ENCODE measurements at places on chromosomes 4 and X.

GRCh38 chr4:54320826-54321685 lies 92.0 kb downstream of the PDGFRA start:
- no peak for DNase-seq

DNA sequence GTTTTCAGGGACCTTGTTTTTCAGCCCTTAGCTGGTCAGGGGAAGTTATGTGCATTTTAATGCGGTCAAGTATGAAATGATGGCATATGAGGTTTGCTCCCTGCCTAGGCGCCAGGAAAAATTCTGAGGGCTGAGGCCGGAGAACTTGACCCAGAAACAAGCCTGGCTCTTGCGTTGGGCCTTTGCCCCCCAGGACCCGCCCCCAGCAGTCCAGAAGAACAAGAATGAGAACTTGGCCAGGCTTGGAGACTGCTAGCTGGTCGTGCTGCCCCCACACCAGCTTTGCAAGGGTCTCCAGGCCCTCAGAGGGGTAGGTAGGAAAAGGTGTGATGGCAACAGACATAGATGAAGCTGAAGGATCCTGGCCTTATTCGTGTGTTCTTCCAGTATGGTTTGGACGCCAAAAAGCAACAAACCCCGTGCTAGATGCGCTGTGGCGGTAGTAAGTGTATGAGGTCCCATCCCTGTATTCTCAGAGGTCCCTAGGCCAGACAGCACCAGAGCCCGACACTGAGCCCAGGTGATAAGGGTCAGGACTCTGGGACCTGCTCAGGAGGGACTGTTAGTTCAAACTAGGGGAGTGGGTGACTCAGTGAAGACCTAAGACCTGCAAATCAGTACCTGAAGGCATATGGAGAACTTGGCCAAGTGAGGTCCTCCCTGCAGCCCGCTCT lies 10.5 kb downstream of the NKX3-2 start:
- DNase-seq, result no peak

- no peak for DNase-seq
Observed at GRCh38 chr4:107129611-107130010, 93.5 kb upstream of the DKK2 start.

DNA sequence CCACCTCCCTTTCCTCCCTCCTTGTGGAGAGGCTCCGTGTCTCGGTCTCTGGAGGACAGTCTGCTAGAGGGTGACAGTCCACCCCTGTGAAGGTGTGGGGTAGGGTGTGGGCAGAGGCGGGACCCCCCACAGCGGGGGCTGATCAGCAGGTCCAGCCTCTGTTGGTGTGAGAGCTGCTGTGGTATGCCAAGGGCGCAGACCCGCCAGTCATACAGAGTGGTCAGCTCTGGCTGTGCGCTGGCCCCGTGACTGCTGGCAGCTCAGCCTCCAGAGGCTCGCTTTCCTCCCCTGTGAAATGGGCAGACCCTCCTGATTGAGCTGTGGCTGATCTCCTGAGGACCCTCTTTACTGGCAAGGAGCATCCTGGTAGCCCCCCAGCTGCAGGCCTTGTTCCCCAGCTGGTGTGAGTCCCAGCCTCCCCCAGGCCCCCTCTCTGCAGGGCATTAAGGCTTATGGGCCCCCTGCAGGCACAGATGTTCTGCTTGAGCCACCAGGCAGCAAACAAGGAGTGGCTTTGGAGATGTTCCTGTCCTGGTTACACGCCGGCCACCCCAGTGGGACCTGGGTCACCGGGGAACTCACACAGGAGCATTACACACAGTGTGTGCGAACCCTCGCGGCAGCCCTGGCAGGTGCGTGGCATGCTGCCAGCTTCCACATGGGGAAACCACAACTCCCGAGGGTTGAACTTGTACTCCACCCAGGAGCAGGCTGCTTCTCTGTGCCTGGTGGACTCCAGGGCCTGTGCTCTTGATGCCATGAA lies 76.8 kb downstream of the PPP2R2C start:
- no peak for DNase-seq

- DNase-seq, result no peak
Observed at GRCh38 chr4:140829825-140830224, 73.6 kb upstream of the TBC1D9 start.

GRCh38 chrX:103531002-103531401 lies 11.7 kb upstream of the RAB40A start:
- DNase-seq, result no peak
